ENCODE measurements at places on chromosomes 13 and 19.

DNA sequence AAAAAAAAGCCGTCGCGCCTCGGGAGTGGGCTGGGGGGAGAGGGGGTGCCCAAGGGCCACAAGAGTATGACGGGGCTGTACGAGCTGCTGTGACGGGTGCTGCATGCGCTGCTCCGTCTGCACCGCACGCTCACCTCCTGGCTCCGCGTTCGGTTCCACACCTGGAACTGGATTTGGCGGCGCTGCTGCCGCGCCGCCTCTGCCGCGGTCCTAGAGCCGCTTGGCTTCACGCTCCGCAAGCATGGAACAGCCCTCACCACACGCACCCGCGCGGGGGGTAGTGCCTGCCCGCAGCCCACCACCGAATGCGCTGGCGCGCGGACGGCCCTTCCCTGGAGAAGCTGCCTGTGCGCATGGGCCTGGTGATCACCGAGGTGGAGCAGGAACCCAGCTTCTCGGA lies 18.8 kb downstream of the C1QTNF9 start:
- no peak for DNase-seq

GRCh38 chr13:32147193-32147592 lies 115.6 kb downstream of the FRY start:
- no peak for DNase-seq

- no peak for DNase-seq
Observed at GRCh38 chr13:24618011-24618955, 61.9 kb upstream of the ATP12A start.

DNA sequence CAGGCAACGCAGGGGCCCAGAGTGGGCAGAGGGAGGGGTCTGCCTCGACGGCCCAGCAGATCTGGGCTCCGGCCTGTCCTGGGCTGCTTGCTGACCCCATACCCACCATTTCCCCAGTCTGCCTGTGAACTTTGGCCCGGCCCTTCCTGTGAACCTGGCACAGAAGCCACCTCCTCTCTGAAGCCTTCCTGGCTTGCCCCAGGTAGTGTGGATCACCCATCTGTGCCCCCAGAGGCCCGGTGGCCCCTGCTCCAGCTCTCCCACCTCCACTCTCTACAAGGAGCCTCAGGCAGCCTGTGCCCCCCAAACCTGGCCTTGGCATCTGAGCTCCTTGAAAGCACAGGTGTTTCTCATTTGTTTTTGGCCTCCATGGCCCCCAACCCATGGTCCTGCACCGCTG lies 15.7 kb downstream of the PLEKHF1 start:
- no peak for DNase-seq

DNA sequence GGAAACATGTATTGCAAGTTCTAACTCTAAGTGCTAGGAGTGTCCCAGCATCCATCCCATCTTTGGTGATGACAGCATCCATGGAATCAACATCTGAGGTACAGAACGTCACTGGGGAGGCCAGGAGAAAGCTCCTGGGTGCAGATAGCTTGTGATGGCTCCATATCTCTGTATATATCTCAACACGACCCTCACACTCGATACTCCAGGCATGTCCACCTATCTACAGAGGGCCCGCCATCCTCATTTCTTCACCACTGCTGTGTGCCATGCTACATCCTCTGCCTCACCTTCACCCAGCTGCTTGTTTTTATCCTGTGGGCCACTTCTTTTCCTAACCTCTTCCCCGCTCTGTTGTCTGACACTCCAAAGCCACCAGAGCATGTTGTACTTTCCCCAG lies 100.4 kb upstream of the SERP2 start:
- no peak for DNase-seq

DNA sequence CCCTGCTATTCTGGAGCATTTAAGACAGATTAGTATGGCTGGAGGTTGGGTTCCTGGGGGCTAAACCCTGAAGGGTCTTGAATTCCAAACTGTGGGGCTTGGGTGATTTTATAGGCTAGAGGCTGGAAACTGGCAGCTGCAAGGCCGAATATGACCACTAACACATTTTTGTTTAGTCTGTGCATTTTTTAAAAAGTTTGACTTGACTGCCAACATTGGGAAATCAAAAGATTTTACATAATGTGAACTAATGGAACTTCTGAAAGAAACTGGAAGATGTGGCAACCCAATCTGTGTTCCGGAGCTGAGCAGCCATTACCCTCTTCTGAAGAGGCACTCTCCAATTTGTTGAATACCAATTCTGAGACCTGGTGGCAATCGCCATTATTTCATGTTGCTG lies 5.1 kb downstream of the ZNF784 start:
- DNase-seq: no peak

GRCh38 chr13:110246530-110246929 lies 60.4 kb downstream of the COL4A1 start:
- no peak for DNase-seq

- DNase-seq: no peak
Observed at GRCh38 chr19:19426799-19427198, 21.3 kb downstream of the GATAD2A start.

All from NCI-H510A (cell line).